ENCODE measurements at places on chromosomes 11 and 22. TPM values are rescaled to one million over a fixed set of nuclear protein-coding genes. Genes with fewer than 3 reads are reported as not detected.
A peak's percentile ranks its signal among the peaks of the same experiment; 100 is the strongest.

- no peak overlapping the region for H3K4me3 ChIP-seq
- H3K36me3 ChIP-seq, result no peaks in the 10 kb centered on the region
- H3K27me3 ChIP-seq, result no peaks in the 10 kb centered on the region
Observed at GRCh38 chr11:68199295-68199987, 13.7 kb downstream of the KMT5B start.

GRCh38 chr22:49420651-49421050 lies 407.0 kb downstream of the BRD1 start:
- no peak overlapping the region for H3K4me3 ChIP-seq
- DNase-seq, result no peak
- no peak overlapping the region for H3K27ac ChIP-seq

The USP2 gene
- total RNA-seq, result 2.7 TPM

The GUCY1A2 gene
- total RNA-seq, result not detected

- no peak overlapping the region for H3K27ac ChIP-seq
- H3K4me1 ChIP-seq, result peaks cover 12% of the 10 kb centered on the region
- H3K4me3 ChIP-seq, result no peak overlapping the region
- DNase-seq, result no peak
- no peaks in the 10 kb centered on the region for H3K27me3 ChIP-seq
- H3K36me3 ChIP-seq, result no peaks in the 10 kb centered on the region
Observed at GRCh38 chr11:120394119-120394518, 57.9 kb downstream of the ARHGEF12 start.

DNA sequence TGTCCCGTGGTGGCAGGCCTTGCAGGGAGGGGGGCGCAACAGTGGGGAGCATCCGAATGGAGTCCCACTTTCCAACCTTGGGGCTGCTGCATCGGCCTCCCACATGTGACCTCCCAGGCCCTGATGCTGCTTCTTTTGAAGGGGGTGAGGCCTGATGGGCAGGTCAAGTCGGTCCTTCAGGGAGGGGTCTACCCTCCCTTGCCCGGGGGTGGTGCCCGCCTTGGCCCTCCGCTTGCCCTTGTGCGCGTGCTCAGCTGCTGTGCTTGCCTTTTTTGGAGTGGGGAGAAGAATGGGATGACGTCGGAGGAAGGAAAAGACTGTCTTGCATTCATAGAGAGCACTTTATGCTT lies 66.9 kb downstream of the PRDM11 start:
- no peak for DNase-seq
- H3K27me3 ChIP-seq, result peaks cover 38% of the 10 kb centered on the region
- no peak overlapping the region for H3K4me3 ChIP-seq
- H3K27ac ChIP-seq, result no peak overlapping the region

DNA sequence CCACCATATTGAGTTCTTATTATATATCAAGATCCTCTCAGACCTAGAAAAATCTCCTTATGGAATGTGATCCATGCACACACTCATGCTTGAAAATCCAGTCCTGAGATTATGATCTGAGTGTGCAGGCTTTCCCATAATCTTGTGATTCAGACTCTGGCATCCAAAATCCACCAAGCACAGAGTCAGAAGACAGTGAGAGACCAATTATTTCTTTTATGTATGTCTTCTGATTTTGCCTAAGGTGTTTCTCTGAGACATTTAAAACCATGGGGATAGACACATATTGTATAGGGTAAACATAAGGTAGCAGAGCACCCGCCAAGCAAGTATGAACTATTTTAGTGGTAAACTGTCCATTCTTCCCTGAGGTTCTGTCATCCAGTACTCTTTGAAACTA lies 52.0 kb upstream of the MMP13 start:
- no peak overlapping the region for H3K27ac ChIP-seq
- no peak for DNase-seq
- H3K4me3 ChIP-seq, result no peak overlapping the region
- no peaks in the 10 kb centered on the region for H3K27me3 ChIP-seq
- H3K36me3 ChIP-seq, result no peaks in the 10 kb centered on the region

The HPS4 gene
- total RNA-seq, result 21.2 TPM

- no peak overlapping the region for H3K4me3 ChIP-seq
- H3K36me3 ChIP-seq, result no peaks in the 10 kb centered on the region
- H3K27ac ChIP-seq, result no peak overlapping the region
- no peaks in the 10 kb centered on the region for H3K4me1 ChIP-seq
Observed at GRCh38 chr11:31825838-31826484, 14.8 kb upstream of the PAX6 start.

GRCh38 chr11:3853899-3854659 lies 1.4 kb upstream of the STIM1 start:
- H3K36me3 ChIP-seq, result no peaks in the 10 kb centered on the region
- DNase-seq, result no peak
- peak overlapping the region; percentile 82 for H3K4me3 ChIP-seq
- no peak overlapping the region for H3K27ac ChIP-seq
- H3K4me1 ChIP-seq, result peaks cover 30% of the 10 kb centered on the region

DNA sequence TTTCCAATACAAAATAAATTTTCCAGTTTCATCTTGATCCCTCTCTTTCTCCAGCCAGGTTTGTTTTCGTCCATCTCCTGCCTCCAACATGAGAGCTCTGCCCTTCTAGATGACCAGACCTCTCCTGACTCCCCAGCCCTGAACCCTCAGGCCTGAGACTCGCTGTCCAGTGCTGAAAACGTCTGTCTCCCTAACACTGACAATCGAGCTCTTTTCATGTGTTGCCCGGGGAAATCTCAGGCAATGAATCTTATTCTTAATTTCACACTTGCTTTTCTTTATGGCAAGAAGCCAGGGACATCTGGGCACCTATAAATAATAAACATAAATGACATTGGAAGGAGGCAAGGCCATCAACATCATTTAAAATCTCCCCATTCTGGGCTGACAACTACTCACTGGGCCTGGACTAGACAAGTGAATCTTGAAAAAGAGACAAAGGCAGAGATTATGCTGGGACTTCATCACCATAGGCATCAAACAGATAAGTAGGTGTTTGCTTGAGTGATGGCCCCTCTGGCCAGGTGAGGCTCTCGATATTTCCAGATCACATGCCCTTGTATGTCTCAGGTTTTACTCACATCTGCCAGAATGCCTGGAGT lies 274.5 kb upstream of the B3GAT1 start:
- H3K4me3 ChIP-seq, result no peak overlapping the region
- peaks cover 89% of the 10 kb centered on the region for H3K27me3 ChIP-seq
- no peak for DNase-seq
- no peaks in the 10 kb centered on the region for H3K36me3 ChIP-seq
- no peak overlapping the region for H3K27ac ChIP-seq

The NXPE2 gene
- not detected for total RNA-seq

GRCh38 chr11:79860336-79860735 lies 419.5 kb upstream of the TENM4 start:
- no peaks in the 10 kb centered on the region for H3K27me3 ChIP-seq
- H3K36me3 ChIP-seq, result no peaks in the 10 kb centered on the region
- H3K4me1 ChIP-seq, result no peaks in the 10 kb centered on the region
- no peak overlapping the region for H3K27ac ChIP-seq
- no peak overlapping the region for H3K4me3 ChIP-seq

- DNase-seq, result no peak
- peaks cover 13% of the 10 kb centered on the region for H3K27me3 ChIP-seq
- no peak overlapping the region for H3K27ac ChIP-seq
- no peaks in the 10 kb centered on the region for H3K4me1 ChIP-seq
- H3K4me3 ChIP-seq, result no peak overlapping the region
- H3K36me3 ChIP-seq, result no peaks in the 10 kb centered on the region
Observed at GRCh38 chr11:115409691-115410220, 94.5 kb downstream of the CADM1 start.

DNA sequence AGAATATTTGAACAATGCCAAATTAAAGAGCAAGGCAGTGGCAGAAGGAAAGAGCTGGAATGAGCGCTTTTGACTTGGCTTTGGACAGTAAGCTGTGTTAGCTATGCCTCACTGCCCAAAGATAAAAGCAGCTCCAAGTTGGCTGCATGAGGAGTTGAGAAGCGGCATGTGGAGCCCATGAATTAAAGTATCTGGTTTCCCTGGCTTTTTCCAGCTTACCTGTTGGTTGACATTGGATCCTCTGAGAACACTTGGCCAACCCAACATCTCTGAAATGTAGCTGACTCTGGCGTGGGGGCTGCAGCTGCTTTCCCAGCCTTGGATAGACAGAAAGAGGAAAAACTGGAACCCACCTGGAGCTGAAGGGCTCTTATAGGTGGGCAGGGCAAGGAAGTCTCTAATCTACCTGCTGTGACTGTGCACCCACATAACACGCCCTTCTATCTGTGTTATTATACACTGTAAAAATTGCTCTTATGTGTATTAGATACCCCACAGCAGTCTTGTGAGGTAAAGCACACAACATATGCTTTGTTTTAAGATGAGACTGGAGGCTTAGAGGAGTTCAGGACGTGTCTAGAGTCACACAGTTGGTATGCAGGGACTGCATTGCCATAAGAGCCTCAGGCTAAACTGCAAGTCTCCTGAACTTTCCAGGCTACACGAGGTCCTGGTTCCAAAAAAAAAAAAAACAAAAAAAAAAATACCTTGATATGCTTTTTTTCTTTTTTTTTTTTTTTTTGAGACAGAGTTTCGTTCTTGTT lies 5.8 kb downstream of the UBASH3B start:
- DNase-seq, result peak; percentile 100
- H3K4me3 ChIP-seq, result peak overlapping the region; percentile 39
- peaks cover 41% of the 10 kb centered on the region for H3K36me3 ChIP-seq
- peak overlapping the region; percentile 91 for H3K27ac ChIP-seq

GRCh38 chr11:706439-706956 lies 467 bp downstream of the EPS8L2 start:
- no peaks in the 10 kb centered on the region for H3K27me3 ChIP-seq
- H3K36me3 ChIP-seq, result no peaks in the 10 kb centered on the region
- DNase-seq, result no peak

The CCDC90B gene
- total RNA-seq, result 32.2 TPM

The KCNJ5 gene
- 0.11 TPM for total RNA-seq

The ZBTB16 gene
- 0.25 TPM for total RNA-seq

GRCh38 chr11:28606930-28607329 lies 498.7 kb downstream of the METTL15 start:
- no peak overlapping the region for H3K4me3 ChIP-seq
- DNase-seq, result peak; percentile 34
- H3K36me3 ChIP-seq, result no peaks in the 10 kb centered on the region
- no peak overlapping the region for H3K27ac ChIP-seq
- H3K27me3 ChIP-seq, result no peaks in the 10 kb centered on the region

- peaks cover 9% of the 10 kb centered on the region for H3K4me1 ChIP-seq
- no peak overlapping the region for H3K4me3 ChIP-seq
- H3K27me3 ChIP-seq, result no peaks in the 10 kb centered on the region
- no peaks in the 10 kb centered on the region for H3K36me3 ChIP-seq
- no peak overlapping the region for H3K27ac ChIP-seq
- peak; percentile 21 for DNase-seq
Observed at GRCh38 chr22:31250740-31251600, 38.9 kb downstream of the LIMK2 start.

The EMID1 gene
- 3.1 TPM for total RNA-seq

The ENTHD1 gene
- not detected for total RNA-seq

The IGSF9B gene
- not detected for total RNA-seq

DNA sequence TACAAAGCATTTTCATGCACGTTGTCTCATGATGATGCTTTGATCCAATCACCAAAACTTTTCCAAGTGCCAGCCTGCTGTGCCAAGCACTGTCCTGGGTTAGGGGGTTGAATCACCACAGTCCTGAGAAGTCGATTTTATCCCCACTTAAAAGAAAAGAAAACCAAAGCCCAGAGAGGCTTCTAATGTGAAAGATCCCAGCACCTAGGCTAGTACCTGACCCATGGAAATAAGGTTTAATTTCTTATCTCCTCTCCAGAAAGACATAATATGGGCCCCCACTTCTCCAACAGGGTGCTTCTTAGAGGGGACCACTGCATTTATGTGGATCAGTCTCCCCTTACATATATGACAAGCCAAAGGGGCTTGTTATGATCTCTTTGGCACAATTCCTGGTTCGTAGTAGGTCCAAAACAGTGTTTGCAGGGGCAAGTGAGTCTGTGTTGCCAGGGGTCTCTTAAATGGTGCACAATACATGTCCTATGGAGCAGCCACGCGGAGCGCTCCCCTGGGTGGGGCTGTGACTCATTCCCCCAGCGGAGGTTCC lies 1.9 kb upstream of the BCL9L start:
- no peaks in the 10 kb centered on the region for H3K27me3 ChIP-seq
- no peak for DNase-seq
- peak overlapping the region; percentile 84 for H3K4me3 ChIP-seq

DNA sequence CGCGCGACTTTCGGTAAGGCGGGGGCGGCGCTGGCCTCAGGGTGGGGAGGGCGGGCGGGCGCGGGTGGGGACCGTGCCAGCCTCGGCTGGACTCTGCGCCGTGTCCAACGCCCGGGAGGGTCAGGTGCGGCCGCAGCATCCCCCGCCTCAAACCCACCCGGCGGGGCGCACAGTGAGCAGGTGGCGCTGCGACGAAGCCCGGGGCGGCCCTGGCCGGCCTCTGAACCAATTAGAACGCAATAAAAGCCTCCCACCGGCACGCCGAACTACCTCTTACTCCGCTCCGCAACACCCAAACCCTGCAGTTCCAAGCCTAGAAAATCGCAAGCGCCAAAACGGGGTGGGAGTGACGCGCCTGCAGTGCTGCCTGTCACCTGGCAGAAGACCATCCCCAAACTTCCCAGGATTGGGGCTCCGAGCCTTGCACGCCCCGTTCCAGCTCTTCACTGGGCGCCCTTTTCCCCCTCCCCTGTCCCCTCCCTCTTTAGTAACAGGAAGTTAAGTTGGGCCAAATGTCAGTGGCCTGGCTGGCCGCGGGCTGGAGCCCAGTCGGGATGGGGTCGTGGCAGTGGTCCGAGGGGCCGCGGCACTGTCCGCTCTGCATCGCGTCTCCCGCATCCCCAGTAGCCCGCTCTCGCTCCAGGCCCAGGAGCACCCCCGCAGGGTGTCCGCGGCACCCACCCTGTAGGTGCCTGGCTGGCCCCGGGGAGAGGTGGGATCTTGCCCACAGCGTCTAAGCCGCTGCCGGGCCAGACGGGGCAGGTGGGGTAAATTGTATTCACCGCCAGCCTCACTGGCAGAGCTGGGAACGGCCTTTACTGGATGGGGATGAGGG lies 541 bp downstream of the MICAL2 start:
- no peaks in the 10 kb centered on the region for H3K27me3 ChIP-seq
- 0 out of 2 replicates have a peak overlapping the region, but pooled peaks have one; percentile 19 for H3K27ac ChIP-seq
- peaks cover 20% of the 10 kb centered on the region for H3K4me1 ChIP-seq
- H3K36me3 ChIP-seq, result no peaks in the 10 kb centered on the region

DNA sequence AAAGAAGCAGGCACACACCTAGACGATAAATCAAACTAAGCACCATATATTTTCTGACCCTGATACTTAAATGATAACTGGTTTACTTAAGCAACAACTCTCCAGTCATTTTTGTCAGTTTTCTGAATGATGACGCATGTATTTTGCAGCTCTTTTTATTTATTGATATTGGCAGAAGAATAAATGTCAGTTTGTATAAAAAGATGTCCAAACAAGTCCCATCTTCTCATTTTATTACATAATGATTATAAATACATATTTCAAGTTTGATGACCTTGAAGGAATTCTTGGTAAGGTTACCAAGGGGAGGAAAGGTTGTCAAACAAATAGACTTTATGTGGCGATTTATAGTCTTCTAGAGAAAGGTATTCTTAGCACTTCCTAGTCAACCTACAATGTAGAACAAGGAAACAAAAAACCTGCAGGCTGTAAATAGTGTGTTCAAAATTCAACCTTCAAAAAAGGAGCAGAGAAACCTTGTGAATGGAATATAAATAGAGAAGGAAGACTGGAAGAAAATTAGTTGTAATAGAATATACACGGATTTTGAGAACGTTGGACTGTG lies 190.7 kb downstream of the JRKL start:
- H3K27me3 ChIP-seq, result no peaks in the 10 kb centered on the region
- no peak overlapping the region for H3K4me3 ChIP-seq
- no peak for DNase-seq
- no peak overlapping the region for H3K27ac ChIP-seq
- no peaks in the 10 kb centered on the region for H3K4me1 ChIP-seq

Measured in PC-9 (cell line).